ENCODE measurements at places on chromosomes 3 and 15.

GRCh38 chr3:45593708-45594601 is 596 bp upstream of the LIMD1 start:
- peak; percentile 67 for DNase-seq

- DNase-seq, result peak; percentile 70
These were observed 244.1 kb downstream of the SLCO3A1 start for GRCh38 chr15:92097474-92098178.

GRCh38 chr15:31975830-31976229 is 54.5 kb upstream of the CHRNA7 start:
- DNase-seq, result no peak

GRCh38 chr3:137812023-137812422 is 47.9 kb downstream of the SOX14 start:
- no peak for DNase-seq

DNA sequence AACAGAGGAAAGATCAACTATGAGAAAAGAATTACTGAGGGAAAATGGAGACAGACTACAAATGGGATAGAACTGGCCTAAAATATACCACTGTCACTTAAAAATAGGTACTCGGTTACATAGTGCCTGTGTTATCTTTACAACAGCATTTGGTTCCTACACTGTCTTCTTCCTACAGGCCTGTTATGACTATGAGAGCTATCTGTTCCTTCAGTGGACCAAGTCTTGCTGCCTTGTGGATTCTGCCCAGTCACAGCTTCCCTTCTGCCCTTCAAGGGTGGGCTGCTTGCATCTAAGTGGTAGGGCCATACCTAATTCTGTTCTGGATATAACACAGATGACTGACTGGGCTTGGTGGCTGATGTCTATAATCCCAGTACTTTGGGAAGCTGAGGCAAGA is 13.8 kb upstream of the ARHGEF3 start:
- DNase-seq, result no peak

DNA sequence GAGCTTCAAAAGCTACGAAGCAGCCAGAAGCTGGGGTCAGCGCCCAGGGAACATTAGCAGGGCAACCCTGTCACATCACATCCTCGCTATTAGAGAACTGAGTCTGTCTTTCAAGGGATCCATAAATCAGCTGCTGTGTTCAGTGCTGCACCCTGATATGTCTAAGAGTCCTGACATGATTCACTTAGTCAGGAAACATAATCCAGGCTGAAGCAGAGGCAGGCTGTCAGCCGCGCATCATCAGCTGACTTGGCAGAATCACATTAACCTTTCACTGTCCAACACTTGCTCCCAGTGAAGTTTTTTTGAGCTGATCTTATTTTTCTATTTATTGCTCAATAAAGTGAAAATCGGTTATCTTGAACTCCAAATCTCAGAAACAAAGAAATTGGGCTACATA is 23.5 kb downstream of the MYH15 start:
- peak; percentile 83 for DNase-seq

GRCh38 chr3:158911586-158911985 is 109.7 kb downstream of the MFSD1 start:
- no peak for DNase-seq

- peak; percentile 21 for DNase-seq
These were observed 48.2 kb upstream of the FMN1 start for GRCh38 chr15:33242669-33243191.

GRCh38 chr3:50415816-50416215 is 56.5 kb upstream of the TMEM115 start:
- no peak for DNase-seq

- no peak for DNase-seq
These were observed 20.9 kb upstream of the TEX9 start for GRCh38 chr15:56344336-56344735.

- DNase-seq, result no peak
These were observed 17.9 kb upstream of the FAN1 start for GRCh38 chr15:30885814-30886213.

GRCh38 chr3:10025205-10026083 is 793 bp upstream of the FANCD2 start:
- no peak for DNase-seq

DNA sequence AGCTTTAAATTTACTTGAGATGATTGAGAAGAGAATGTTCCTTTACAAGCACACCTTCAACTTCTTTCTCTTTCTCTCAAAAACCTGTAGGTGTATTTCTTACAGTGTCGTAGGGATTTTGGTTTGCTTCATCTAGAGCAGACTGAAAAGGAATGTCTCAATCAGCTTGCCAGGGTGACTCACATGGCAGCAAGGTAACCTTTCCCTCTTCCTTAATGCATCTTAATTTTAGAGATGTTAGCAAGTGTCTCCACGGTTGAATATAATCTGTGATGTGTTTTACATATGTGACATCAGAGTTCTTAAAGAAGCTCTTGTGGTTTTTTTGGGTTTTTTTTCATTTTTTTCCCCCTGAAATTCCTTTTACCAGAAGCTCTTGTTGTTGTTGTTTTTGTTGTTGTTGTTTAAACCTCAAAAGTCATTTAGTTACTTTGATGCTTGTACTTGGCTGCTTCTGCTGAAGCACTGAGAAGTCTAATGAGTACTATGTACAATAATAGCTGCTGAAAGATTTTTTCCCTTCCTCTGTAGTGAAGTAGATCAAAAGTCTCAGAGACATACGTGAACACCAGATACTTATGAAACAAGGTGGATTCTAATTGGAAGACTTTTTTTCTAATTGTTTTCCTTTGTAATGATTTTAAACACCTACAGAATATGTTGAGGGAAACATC is 83.1 kb downstream of the RETNLB start:
- DNase-seq, result no peak

GRCh38 chr3:102114264-102114979 is 265.1 kb downstream of the NFKBIZ start:
- DNase-seq, result no peak

DNA sequence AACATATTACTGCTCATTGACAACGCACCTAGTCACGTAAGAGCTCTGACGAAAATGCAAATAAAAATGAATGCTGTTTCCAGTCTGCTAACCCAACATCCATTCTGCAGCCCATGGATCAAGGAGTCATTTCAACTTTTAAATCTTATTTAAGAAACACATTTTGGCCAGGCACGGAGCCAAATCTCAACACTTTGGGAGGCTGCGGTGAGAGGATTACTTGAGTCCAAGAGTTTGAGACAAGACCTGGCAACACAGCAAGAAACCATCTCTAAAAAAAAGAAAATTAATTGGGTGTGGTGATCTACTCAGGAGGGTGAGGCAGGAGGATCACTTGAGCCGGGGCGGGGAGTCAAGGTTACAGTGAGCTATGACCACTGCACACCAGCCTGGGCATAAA is 22.4 kb upstream of the TM4SF19 start:
- no peak for DNase-seq

DNA sequence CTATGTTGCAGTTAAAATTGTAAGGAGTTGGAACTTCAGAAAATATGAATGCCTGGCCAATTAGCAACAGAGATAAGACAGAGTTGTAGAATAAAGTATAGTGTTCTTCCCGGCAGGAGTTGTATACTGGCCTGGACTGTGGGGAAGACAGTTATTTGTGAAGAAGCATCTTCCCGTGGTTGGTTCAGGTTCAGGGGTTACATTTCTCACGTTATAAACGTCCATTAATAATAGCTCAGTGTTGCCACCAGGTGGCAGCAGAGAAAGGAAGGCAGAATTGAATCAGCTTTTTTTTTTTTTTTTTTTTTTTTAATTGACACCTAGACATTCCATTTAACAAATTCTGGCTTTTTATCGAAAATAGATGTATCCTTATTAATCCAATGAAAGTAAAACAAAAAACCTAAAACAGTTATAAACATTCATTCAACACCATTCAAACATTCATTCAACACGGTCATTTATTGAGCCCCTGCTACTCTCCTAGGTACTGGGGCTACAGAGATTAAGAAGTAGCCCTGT is 66.4 kb upstream of the NR2E3 start:
- DNase-seq, result peak; percentile 40

All from Ammon's horn (tissue), 1 donor.